ENCODE measurements at places on chromosomes 16 and 17.

GRCh38 chr16:80300456-80300855 lies 240.3 kb upstream of the DYNLRB2 start:
- no peak for DNase-seq

DNA sequence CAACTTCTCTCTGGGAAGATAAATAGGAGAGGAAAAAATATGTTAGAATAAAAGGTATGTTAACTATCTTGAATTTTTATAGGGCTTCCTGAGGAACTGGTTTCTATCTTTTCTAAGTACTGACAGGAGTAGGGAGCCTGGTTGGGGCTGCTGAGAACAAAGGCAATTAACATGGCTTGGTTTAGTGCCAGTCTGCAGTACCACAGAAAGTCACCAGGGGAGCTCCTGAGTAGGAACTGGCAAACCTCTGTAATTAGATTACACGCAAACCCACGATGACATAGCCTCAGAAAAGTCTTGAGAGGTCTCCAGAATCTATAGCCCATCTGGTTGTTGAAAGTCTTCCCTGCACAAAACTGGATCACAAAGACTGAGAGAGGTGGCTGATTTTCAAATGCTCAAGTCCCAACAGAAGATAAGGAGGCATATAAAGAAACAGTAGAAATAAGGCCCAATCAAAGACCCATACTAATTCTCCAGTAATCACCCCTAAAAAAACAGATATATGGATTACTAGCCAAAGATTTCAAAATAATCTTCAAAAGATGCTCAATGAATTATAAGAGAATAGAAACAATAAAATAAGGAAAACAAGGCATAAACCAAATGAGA lies 11.7 kb upstream of the CNTNAP4 start:
- DNase-seq = no peak

GRCh38 chr17:5100832-5101231 lies 10.8 kb downstream of the ZNF232 start:
- DNase-seq = no peak

- DNase-seq = peak; percentile 39
Observed at GRCh38 chr17:1122533-1123392, 57.0 kb downstream of the ABR start.

GRCh38 chr17:17555906-17556305 lies 35.6 kb downstream of the PEMT start:
- DNase-seq = no peak

- no peak for DNase-seq
Observed at GRCh38 chr17:40032322-40033320, 17.4 kb downstream of the CSF3 start.

GRCh38 chr16:71672803-71673581 lies 47.0 kb downstream of the MARVELD3 start:
- DNase-seq = no peak

GRCh38 chr17:52885882-52886281 lies 727.4 kb upstream of the CA10 start:
- no peak for DNase-seq

GRCh38 chr16:1068451-1068850 lies 4.1 kb upstream of the SSTR5 start:
- DNase-seq = no peak

Data from hematopoietic multipotent progenitor cell treated with erythropoietin and hydrocortisone succinate and interleukin-3 and kit ligand, for 17 days (in vitro differentiated cells).